ENCODE measurements at places on chromosomes 16 and 17.

- no peak for DNase-seq
Observed at GRCh38 chr16:57009643-57010170, 20.4 kb downstream of the NLRC5 start.

DNA sequence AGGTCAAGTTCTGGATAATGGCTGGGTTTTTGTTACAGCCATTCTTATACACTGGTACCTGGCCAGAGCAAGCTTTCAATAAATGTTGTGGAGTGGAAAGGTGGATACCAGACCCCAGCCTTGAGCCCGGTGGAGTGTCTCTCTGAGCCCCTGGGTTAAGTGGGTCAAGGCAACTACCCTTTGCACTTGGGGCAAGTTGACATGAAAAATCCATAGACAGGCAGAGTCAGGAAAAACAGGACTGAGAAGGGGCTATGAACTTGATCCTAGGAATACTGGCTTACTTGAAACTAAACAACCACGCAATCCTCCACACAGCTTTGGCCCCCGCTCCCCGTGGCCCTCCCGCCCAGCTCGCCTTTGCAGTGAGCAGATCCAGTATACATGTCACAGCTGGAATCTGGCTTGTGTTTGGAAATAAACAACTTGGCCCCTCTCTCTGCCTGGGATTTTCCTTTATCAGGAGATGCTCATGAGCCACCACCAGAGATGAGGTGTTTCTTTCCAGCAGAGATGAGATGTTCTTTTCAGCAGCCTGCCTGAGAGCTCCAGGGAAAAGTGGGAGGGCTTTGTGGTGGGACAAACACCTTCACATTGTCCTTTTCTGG is 65.9 kb downstream of the KSR1 start:
- no peak for DNase-seq

DNA sequence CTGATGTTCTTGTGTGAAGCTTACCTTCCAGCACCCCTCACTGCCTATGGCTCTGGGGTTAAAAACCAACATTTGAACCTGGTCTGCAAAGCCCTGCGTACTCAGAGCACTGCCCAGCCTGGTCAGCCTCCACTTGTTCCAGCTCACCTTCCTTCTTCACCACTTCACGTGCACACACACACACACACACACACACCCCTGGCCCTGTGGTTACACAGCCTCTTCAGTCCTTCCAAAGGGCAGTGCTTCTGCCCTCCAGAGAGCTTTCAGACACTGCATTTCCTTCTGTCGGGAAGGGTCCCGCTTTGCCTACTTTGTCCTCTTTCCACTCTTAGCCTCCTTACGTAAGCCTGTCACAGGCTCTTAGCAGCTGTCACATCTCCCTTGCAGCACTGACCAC is 9.6 kb upstream of the TMEM220 start:
- no peak for DNase-seq

DNA sequence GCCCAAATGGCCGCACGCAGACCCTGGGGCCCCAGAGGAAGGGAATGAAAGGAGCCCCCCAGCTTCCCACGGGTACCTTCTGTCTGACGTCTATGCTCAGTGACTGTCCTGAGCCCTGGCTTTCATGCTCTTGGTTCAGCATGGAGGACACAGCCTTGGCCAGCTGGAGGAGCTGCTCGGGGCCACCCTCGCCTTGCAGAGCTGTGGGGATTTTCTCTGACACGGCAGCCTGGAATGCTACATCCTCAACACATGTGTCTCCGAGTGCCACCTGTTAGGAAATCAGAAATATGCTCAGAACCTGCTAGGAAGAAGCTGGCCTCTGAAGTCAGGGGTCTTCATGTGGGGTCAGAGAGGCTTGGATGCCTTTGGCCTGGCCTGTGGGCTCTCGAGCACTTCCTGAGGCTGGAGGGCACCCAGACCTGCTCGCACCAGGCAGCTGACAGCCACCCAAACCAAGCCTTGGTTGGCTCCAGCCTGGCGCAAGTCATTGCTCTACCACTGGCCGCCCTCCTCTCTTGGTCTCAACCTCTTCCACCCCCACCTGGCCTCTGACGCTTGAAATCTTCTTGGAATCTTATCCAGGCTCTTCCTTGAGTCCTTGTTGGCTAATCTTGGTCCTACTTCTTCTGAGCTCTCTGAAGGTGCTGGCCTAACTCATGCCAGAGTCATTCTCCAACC is 63.7 kb upstream of the BCO1 start:
- DNase-seq, result no peak

DNA sequence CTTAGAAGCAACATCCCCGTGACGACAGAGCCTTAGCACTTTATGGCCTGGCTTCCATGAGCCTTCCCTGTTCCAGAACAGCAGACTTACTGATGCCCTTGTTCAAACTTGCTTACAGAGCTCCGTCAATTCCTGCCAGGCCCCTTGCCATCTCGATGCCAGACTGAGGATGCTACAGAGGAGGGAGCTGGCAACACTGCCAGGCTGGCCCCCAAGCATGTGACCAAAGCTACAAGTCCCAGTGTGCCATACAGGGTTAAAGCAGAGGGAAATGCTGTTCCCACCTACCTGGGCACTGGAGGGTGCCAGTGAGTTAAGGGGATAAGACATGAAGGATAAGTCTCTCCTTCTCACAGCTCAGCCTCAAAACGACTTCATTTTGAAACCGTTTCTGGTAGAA is 33.5 kb upstream of the SREBF1 start:
- DNase-seq, result no peak

- peak; percentile 43 for DNase-seq
Observed at GRCh38 chr17:1890758-1891450, 61.1 kb downstream of the RPA1 start.

GRCh38 chr16:1564325-1564724 is 30.9 kb downstream of the TMEM204 start:
- DNase-seq, result no peak

- DNase-seq, result no peak
Observed at GRCh38 chr16:72836181-72836580, 211.7 kb downstream of the ZFHX3 start.

DNA sequence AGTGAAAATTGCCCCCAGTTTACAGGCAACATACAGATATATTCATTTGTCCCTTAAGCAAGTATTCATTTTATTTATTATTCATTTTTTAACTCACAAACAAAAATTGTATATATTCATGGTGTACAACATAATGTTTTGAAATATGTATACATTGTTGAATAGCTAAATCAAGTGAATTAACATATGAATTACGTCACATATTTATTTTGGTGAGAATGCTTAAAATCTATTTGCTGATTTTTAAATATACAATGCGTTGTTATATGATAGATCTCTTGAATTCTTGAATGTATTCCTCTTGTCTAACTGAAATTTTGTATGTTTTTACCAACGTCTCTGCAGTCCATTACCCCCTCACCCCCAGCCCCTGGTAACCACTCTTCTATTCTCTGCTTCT is 63.4 kb upstream of the CDH13 start:
- DNase-seq, result no peak

GRCh38 chr17:19379361-19380065 is 1.2 kb downstream of the MAPK7 start:
- no peak for DNase-seq

GRCh38 chr17:40819528-40820125 is 2.8 kb downstream of the KRT10 start:
- DNase-seq, result no peak

DNA sequence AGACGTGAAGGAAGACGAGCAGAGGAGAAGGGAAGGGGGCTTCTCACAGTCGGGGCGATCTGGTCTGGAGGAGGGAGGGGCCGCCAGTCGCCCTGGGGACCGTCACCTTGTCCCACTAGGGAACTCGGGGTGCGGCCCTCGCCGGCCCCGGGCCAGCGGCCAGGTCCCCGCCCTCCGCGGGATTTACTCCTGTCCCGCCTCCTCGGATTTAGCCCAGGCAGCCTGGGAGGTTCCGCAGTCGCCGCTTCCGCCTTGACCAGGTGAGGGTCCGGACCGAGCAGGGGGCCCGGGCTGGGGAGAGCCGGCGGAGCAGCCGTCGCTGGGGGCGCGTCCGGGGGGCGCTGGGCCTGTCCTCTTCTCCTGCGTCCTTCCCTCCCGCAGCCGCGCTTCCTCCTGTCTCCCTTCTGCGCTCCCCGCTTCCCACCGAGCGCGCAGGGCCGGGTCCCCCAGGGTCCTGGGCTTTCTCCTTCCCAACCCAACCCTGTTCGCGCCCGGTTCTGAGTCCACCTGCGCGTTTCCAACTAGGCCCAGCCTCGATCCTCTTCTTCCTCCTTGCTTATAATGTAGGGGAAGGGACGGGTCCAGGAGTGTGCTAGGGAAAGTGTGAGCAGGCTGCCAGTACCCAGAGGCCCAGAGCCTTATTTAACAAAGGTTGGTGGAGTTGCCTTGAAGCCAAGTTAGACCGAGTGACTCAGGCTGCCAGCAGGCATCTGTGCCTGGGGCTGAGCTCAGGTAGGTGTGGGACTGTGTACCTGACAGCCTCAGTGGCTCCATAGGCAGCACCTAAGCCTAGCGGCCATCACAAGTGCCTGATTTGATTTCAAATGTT is at the start of gene TNK1:
TSS of gene TNK1 (plus strand) at position 235 of the 829 bp plus-strand sequence. CDS start 1,838 bp downstream, outside the sequence.
- no peak for DNase-seq

DNA sequence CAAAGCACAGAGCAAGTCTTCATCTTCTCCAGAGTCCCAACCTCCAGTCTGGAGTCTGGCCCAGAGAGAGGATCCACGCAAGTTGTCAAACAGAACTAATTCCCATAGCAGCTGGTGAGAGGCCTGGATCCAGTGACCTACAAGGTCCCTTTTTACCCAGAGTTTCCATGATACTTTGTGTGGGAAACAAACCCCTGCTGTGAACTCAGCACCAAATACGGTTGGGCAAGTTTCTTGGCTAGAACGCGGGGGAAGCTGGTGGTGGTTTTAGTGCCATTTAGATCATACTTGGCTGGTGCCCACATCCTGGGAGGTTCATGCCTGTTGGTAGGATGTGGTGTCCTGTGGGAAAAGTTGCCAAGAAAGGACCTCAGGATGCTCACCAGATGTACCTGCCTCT is 18.1 kb downstream of the TMC7 start:
- DNase-seq, result no peak

- peak; percentile 93 for DNase-seq
Observed at GRCh38 chr17:80445726-80446110, 30.7 kb downstream of the NPTX1 start.

- no peak for DNase-seq
Observed at GRCh38 chr17:61047515-61047914, 352.1 kb upstream of the TBX2 start.

- DNase-seq, result no peak
Observed at GRCh38 chr16:2991566-2992261, 11.5 kb upstream of the PKMYT1 start.

DNA sequence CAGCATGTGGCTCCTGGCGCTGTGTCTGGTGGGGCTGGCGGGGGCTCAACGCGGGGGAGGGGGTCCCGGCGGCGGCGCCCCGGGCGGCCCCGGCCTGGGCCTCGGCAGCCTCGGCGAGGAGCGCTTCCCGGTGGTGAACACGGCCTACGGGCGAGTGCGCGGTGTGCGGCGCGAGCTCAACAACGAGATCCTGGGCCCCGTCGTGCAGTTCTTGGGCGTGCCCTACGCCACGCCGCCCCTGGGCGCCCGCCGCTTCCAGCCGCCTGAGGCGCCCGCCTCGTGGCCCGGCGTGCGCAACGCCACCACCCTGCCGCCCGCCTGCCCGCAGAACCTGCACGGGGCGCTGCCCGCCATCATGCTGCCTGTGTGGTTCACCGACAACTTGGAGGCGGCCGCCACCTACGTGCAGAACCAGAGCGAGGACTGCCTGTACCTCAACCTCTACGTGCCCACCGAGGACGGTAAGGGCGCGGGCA is 645 bp downstream of the NLGN2 start:
- no peak for DNase-seq

DNA sequence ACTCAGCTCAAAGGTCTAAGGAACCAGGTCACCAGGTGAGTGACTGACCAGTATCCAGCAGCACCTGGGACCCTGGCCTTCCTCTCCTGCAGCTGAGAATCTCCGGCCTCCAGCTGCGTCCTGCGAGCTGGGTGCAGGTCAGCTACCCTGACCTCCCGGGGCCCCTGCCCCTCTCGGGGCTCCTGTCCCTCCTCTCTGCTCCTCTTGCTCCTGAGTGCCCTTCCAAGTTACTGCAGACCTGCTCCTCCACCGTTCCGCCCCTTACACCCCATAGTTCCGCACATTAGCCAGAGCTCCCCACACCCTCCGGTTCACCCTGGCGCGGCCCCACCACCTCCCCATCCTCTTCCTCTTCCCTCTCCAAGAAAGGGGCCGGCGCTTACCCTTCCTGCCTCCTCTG is 10.6 kb downstream of the FOXJ1 start:
- no peak for DNase-seq
